ENCODE measurements at places on chromosomes 13 and 19. TPM values are rescaled to one million over a fixed set of nuclear protein-coding genes. Genes with fewer than 3 reads are reported as not detected.

DNA sequence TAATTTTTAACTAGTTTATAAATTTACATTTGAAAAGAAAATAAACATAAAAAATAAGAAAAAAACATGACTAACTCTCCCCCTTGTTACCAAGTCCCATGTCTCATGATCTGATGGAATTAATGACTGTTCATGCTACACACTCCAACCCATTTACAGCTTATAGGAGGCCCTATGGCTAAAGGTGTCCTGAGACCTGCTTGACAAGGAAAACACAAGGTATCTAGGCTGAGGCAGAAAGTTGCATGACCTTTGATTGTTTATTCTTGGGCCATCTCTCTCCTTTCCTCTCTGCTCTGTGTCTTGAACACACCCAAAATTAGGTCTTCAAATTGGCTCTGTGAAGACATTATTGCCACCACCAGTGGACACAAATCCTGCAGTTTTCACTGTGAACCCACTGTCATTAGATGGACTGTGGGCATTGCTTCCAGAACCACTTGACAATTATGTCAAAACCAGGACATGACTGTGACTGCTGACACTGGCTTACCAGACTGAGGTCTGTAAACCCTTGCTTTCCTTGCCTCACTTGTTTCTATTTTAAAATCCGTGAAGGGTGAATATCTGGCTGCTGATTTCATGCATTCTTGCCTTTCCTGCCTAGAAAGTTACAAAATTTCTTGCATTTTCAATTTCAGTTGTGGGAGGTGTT lies 386.5 kb upstream of the SPRY2 start:
- H3K36me3 ChIP-seq = no peaks in the 10 kb centered on the region
- H3K27me3 ChIP-seq = no peaks in the 10 kb centered on the region
- H3K4me1 ChIP-seq = no peaks in the 10 kb centered on the region

- no peak overlapping the region for H3K4me3 ChIP-seq
- peaks cover 13% of the 10 kb centered on the region for H3K4me1 ChIP-seq
- DNase-seq = no peak
- H3K27me3 ChIP-seq = no peaks in the 10 kb centered on the region
These were observed 123.1 kb upstream of the FREM2 start for GRCh38 chr13:38563739-38564138.

DNA sequence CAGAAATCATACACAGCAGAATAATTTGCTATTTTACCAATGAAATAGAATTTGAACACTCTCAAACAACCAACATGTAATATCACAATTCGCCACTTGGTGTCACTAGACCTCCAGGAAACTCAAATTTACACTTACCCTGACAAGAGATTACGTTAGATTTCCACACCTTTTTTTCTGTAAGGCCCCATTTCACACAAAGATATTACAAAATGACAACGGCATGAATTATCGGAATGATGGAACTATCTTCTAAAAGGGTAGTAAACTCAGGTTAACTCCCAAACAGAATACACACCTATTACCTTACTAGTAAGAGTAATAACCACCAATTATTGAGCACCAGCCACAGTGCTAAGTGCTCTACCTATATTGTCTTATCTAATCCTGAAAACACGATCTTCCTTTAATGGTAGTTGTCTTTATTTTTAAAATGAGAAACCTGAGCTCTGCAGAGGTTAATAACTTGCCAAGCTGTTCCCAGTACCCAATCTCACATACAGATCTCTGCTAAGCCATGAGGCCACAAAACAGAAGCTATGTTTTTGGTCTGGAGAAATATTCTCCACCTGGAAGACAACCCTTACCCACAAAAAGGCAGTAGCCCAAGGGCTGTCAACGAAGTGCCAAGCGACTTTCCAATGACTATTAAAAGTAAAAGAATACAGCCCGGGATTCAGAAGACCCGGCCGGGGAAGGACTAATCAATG lies 152.4 kb downstream of the DCLK1 start:
- H3K36me3 ChIP-seq = peaks cover 11% of the 10 kb centered on the region
- H3K27ac ChIP-seq = no peak overlapping the region
- DNase-seq = no peak
- no peaks in the 10 kb centered on the region for H3K27me3 ChIP-seq
- no peak overlapping the region for H3K4me3 ChIP-seq
- H3K4me1 ChIP-seq = no peaks in the 10 kb centered on the region

The ZNF506 gene
- total RNA-seq = 39.0 TPM

- H3K4me3 ChIP-seq = no peak overlapping the region
- H3K4me1 ChIP-seq = no peaks in the 10 kb centered on the region
These were observed 80.1 kb downstream of the IPO5 start for GRCh38 chr13:98033277-98034247.

DNA sequence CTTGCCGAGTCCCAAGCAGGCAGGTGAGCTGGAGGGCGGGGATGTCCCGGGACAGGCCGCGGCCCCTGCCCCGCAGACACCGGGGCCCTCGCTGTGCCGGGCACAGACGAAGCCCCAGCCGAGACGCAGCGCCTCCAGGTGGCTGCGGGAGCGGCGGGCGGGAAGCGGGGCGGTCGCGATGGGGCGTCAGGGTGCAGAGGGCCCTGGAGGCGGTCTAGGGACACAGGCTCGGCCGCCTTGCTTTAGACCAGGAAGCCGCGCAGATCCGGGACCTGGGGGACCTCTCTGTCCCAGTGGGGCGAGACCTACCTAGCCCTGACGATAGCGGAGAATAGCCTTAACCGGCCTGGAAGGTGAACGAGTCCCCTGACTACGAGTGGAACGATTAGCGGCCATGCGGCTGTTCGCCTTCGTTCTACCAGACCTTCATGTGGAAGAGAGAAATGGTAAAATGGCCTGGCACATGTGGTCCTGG lies 4.2 kb upstream of the ZNF564 start:
- peaks cover 2% of the 10 kb centered on the region for H3K4me1 ChIP-seq
- H3K27me3 ChIP-seq = peaks cover 7% of the 10 kb centered on the region
- no peaks in the 10 kb centered on the region for H3K36me3 ChIP-seq
- H3K27ac ChIP-seq = no peak overlapping the region

DNA sequence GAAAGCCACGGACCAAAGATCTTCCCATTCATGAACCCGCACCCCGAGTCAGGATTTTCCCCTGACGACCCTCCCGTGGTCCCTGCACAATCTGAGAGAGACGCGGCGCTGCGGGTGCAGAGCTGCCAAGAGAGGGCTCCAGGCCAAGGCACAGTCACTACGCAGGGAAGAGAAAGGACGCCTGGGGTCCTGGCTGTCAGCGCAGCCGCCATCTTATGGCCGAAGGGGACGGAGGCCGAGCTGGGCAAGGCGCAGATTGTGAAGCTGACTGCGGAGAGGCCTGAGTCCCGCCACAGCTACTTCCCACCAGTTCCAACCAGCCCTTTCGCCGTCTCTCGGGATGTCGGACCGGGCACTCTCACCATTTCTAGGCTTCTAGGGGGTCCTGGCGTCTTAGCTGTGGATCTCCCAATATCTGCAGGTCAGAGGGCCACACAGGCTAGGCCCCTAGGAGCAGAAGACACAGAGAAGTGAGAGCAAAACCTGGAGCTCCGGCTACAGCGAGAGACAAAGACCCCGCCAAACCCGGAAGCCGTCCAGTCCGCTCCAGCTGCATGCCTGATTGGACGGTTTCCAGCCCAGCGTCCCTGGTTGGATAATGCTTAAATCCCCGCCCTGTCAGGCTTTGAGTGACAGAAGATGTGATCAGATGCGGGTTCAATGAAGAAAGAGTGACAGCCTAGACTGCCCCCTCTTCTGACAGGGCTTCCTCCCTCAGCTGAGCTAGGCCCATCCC lies at the start of gene ZNF100:
Gene ZNF100, minus strand, starts transcription at position 515 of the 736 bp plus-strand sequence. Its CDS starts 150 bp downstream, at position 365.
- H3K4me3 ChIP-seq = peak within 1 kb of the TSS; percentile 99
- peaks cover 8% of the 10 kb centered on the region for H3K4me1 ChIP-seq
- peak within 1 kb of the TSS; percentile 100 for H3K27ac ChIP-seq
- peak; percentile 91 for DNase-seq
- peaks cover 8% of the 10 kb centered on the region for H3K36me3 ChIP-seq

DNA sequence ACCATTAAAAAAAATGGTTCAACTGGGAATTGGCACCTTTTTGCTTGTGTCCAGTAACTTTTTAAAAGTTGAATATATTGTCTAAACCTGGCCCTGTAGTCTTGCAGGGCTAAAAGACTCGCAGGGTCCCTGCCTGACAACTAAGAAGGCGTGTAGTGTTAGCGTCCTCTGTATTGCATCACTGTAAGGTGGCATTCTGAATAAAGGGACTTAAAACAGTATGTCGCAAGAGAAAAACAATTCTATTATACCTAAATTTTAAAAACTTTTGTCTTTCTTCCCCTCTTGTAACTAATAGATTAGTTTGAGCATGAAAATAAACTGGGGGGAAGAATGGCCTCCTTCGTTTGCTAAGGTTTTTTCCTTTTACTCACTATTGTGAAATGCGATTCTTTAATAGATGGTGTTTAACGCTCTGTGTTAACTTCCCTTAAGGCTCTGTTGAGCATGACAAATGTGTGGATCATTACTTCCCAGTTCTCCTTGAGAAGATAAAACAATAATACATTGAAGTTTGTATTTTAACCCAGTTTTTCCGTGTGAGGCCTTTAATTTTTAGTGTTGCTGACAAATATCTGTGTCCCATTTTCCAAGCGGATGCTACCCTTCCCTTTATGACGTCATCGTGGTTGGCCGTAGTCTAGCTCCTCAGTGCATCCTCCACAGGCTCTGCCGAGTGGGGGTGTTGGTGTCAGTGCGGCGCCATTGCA lies 134.6 kb downstream of the KATNAL1 start:
- H3K27me3 ChIP-seq = no peaks in the 10 kb centered on the region
- H3K4me1 ChIP-seq = no peaks in the 10 kb centered on the region
- no peak for DNase-seq
- no peak overlapping the region for H3K27ac ChIP-seq
- no peak overlapping the region for H3K4me3 ChIP-seq
- no peaks in the 10 kb centered on the region for H3K36me3 ChIP-seq

DNA sequence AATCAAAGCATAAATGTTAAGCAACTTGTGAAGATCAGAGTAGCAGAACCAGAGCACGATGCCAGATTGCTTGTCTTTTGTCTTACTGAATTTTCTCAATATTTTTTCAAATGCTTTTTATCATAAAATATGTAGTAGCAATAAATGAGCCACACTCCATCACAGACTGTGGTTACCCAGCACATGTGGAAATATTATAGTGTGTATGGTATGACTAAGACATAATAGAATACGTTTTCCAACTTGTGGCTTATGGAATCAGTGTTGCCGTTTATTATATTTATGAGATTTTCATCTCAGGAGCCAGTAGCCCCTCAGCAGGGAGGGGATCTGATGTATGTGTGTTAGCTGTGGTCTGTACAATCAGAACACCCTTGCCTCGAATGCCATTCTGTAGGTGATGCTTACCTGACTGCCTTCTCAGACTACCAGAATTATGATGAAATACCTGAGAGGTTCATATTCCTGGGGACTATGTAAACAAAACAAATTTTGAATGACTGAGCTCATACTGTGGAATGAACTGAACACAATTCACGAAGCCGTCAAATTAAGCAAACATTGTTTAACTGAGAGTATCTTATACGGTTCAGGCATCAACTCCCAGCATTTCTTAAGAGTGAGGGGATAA lies 1.9 kb downstream of the SCEL start:
- DNase-seq = no peak
- no peak overlapping the region for H3K27ac ChIP-seq
- H3K36me3 ChIP-seq = no peaks in the 10 kb centered on the region
- H3K4me1 ChIP-seq = peaks cover 3% of the 10 kb centered on the region
- no peak overlapping the region for H3K4me3 ChIP-seq
- no peaks in the 10 kb centered on the region for H3K27me3 ChIP-seq

DNA sequence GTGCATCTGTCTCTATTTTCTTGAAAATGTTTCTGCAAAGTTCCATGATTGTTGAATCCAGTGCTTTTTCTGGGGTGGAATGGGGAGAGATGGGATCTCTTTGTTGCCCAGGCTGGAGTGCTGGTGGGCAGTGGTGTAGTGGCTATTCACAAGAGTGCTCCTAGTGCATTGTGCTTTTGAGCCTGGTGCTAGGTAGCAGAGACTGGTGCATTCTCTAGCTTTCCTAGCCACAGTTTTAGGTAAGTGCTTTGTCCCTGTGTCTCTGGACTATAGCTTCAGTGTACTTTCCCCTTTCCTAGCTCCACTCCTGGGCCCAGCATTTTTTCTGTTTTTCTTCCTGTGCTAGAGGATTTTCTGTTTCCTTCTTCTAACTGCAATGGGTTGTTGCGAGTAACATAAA lies 825.6 kb downstream of the SLITRK6 start:
- no peak overlapping the region for H3K4me3 ChIP-seq
- H3K27ac ChIP-seq = no peak overlapping the region
- H3K27me3 ChIP-seq = no peaks in the 10 kb centered on the region
- no peak for DNase-seq
- no peaks in the 10 kb centered on the region for H3K4me1 ChIP-seq
- H3K36me3 ChIP-seq = no peaks in the 10 kb centered on the region

The FCAR gene
- total RNA-seq = not detected

GRCh38 chr19:43331435-43332010 lies 22.0 kb upstream of the CD177 start:
- no peak overlapping the region for H3K27ac ChIP-seq
- no peaks in the 10 kb centered on the region for H3K4me1 ChIP-seq

DNA sequence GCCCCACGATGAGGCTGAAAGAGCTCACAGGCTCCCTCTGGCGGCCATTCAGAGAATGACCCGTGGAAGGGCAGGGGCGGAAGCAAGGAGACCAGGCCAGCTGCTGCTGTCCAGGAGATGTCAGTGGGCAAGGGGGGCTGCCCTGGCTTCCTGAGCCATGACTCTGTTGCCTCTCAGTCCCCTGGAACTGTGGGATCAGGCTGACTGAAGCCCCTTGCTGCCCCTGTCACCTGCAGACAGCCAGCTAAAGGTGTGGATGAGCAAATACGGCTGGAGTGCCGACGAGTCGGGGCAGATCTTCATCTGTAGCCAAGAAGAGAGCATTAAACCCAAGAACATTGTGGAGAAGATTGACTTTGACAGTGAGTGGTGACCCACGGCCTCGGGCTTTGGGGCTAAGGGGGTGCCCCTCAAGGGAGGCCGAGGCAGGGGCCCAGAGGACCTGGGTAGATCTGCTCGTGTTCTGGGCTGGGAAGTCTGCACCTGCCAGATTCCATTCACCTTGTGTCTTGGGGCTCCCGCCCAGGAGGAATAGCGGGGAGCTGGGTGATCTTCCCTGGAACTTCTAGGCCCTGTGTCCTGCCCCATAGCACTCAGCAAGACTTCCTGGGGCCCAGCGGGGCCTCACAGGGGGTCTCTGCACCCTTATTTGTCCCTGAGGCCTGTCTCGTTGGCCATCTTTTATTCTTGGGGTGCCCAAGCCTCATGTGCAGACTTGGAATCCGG lies 12.5 kb upstream of the ACTN4 start:
- peaks cover 7% of the 10 kb centered on the region for H3K4me1 ChIP-seq
- H3K4me3 ChIP-seq = peak overlapping the region; percentile 36
- peak; percentile 88 for DNase-seq
- peak overlapping the region; percentile 88 for H3K27ac ChIP-seq
